ENCODE measurements at places on chromosomes 4 and X.

DNA sequence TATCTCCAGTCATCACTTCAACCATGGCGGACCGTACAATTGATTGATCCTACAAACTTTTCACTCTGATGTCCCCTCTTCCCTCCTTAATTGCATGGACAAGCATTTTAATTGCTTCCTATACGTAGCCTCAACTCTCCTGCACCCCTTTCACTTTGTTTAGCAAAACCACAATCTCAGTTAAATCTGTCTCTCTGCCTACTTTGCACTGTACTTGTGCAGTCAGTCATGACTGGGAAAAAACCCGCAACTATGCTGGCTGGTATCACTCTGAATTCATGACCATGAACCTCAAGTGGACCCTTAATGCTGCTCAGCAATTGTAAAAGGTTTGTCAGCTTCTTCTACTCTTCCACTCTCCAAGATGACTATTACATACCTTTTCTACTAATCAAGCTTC lies 51.7 kb upstream of the AFF2 start:
- no peak for DNase-seq

DNA sequence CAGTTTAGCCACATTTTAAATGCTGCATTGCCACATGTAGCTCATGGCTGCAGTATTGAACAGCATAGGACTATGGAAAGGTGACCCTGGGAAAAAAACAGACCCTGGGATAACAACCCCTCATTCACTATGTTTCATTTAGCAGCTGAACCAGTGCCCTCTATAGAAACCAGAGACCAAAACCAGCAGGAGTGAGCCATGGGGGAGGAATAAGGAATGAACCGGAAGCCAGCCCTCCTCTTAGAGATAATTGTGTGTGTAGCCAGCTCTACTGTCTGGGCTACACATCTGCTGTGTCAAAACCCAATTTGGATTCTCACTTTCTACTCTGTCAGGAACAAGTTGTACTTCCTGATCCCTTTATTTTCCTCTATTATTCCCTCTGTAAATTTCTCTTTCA lies 158.5 kb upstream of the S100G start:
- no peak for DNase-seq

DNA sequence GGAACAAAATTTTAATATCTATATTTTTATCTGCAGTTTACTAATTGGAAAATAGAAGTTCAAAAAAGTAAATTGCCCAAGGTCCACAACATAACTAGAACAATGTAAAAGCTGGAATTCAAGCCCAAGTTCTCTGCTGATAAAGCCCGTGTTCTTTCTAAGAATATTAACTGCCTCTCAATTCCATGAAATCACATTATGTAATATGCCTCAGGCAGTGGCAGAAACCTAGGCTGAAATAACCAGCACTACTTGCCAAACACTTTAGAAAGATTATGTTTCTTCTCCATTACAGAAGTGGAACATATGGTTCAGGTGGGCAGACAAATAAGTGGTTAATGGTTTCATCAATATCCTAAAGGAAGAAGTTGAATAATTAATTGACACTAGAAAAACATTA lies 56.7 kb upstream of the ADGRL3 start:
- DNase-seq = no peak

GRCh38 chr4:184288451-184289178 lies 70.9 kb upstream of the ENPP6 start:
- no peak for DNase-seq

GRCh38 chr4:94346541-94346940 lies 3.9 kb upstream of the HPGDS start:
- no peak for DNase-seq

GRCh38 chrX:53265771-53266574 lies 15.4 kb downstream of the IQSEC2 start:
- DNase-seq = no peak

- DNase-seq = no peak
Observed at GRCh38 chr4:163554870-163555465, 60.5 kb downstream of the TMA16 start.

DNA sequence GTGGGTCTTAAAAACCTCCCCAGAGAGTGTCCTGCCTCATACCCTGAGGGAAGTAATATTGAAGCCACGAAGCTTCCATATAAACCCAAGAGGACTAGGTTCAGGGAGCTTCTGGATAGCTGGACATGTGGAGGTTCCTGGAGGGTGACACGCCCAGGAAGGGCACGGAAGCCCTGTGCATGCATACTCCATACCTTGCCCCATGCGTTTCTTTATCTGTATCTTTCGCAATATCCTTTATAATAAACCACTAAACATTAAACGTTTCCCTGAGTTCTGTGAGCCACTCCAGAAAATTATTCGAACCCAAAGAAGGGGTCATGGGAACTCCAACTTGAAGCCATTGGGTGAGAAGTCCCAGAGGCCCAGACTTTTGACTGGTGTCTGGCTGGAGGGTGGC lies 45.7 kb upstream of the HPF1 start:
- no peak for DNase-seq

- no peak for DNase-seq
Observed at GRCh38 chr4:22987870-22988269, 295.1 kb downstream of the GBA3 start.

DNA sequence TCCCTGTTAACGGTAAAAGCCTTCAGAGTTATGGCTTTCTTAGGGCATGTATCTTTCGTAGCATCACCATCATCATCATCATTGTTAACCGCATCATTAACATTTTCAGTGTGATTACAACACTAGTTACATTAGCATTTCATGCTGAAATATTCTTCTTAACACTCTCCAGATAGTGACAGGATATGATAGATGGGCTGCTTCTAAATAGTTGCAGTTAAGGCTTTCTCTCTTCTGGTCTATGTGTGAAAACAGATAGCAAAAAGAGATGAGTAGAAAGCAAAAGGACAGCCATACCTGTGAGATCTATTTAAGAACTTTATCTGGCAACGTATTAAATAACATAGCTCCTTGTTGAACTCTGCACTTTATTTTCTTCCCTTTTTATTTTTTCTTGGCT lies 1069.8 kb downstream of the ADGRL3 start:
- DNase-seq = no peak

DNA sequence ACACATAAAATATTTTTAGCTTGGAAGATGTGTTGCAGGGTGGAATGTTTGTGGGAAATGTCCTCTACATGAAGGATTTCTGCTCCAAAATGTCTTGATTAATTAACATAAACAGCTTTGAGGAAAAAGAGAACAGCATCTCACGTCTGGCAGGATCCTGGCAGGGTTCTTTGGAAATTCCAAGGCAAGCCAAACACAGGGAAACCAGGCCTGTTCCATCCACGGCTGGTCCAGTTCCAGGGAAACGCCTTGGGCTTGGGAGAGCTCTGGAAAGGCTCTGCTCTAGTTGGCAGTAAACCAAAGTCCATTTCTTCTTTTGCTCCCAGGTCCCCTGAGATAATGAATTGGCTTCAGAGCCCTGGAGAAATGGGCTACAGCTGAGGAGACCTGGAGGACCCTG lies 42.4 kb upstream of the GAB1 start:
- no peak for DNase-seq

- no peak for DNase-seq
Observed at GRCh38 chr4:70718811-70719604, 2.8 kb upstream of the RUFY3 start.

GRCh38 chrX:43644124-43644701 lies 11.9 kb upstream of the MAOA start:
- DNase-seq = no peak

GRCh38 chrX:44011506-44011905 lies 38.3 kb upstream of the NDP start:
- DNase-seq = no peak

GRCh38 chr4:169254546-169254983 lies 16.2 kb downstream of the SH3RF1 start:
- no peak for DNase-seq

- no peak for DNase-seq
Observed at GRCh38 chr4:142961866-142962265, 115.8 kb upstream of the INPP4B start.

DNA sequence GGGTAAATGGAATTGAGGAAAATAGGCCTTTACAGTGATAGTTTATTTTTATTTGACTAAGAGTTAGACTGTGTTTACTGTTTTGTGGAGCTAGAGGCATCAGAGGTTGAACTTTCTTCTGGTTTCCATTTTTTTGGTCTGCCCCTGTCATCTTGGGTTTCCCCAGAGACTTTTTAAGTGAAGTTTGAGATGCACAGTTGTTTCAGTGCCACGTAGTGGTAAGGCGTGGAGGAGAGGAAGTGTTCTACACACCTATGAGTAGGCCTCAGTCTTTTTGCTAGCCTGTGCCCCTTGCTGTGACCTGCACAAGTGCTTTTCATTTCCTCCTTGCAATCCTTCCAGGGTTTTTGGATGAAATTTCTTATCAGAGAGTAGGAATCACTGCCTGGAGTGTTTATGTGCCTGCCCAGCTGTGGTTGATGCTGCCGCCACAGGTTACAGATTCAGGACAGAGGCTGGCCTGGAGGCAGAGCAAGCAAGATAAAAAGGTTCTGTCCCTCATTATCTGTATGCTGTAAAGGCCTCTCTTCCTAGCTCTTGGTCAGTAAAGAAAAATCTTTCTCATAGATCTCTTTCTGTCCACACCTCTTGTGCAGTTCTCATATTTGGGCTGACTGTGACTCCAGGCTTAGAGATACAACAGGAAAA lies 12.5 kb upstream of the HSFX4 start:
- DNase-seq = no peak

GRCh38 chr4:38149472-38149996 lies 189.3 kb downstream of the PTTG2 start:
- no peak for DNase-seq

- no peak for DNase-seq
Observed at GRCh38 chr4:149518471-149518870, 297.2 kb downstream of the IQCM start.

DNA sequence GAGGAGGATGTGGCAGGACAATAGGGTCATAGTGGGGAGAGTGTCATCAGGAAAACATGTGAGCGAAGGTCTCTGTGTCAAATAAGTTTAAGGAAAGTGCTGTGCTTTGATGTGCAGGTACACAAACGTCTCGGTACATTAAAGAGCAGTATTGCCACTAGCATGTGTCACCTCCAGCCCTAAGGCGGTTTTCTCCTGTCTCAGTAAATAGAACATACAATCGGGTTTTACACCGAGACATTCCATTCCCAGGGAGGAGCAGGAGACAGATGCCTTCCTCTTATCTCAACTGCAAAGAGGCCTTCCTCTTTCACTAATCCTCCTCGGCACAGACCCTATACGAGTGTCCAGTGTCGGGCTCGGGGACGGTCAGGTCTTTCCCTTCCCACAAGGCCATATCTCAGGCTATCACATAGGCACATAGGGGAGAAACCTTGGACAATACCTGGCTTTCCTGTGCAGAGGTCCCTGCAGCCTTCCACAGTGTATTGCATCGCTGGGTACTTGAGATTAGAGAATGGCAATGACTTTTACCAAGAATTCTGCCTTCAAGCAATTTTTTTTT lies 684.5 kb downstream of the PDHA2 start:
- peak; percentile 42 for DNase-seq

GRCh38 chr4:103156106-103156505 lies 42.0 kb downstream of the CENPE start:
- DNase-seq = no peak

GRCh38 chr4:101921370-101921769 lies 130.8 kb downstream of the BANK1 start:
- no peak for DNase-seq

- DNase-seq = no peak
Observed at GRCh38 chr4:74376888-74377483, 12.0 kb downstream of the EREG start.

DNA sequence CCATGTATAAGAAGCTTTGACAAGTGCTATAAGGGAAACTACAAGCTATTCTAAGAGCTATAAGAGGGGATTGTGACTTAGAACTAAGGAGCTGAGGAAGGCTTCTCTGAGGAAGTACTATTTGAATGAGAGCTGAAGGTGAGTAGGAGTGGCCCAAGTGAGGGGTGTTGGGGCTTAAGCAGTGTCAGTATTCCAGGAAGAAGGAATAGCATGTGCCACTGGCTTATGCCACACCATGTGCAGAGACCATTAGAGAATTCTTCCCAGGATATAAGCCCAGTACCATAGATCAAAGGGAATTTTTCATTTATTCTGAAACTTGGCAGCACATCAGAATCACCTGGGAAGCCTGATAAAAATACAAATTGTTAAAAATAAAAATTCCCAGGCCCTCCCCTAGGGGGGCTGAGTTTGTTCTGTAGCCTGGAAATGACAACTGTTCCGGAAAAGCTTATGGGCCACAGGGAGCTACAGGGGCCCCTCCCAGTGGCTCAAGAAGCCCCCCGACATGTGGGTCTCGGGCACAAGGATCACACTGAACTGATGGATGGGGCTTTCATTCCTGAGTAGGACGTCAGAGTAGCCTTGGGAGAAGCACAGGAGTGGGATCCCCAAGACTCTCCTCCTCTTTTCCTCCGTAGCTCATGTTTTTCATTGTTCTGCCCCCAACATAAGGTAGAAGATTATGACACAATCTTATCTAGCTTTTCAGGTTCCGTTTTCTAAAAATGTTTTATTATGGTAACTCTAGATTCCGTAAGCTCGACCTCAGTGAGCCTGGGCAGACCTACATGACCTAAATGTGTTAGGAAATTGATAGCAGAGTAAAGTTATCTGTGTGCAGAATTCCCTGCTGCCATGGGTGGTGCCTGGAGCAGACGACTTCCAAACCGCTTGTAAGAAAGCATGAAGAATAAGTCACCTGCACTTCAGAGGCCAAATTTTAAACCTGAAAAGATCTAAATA lies 119.3 kb downstream of the AFF1 start:
- no peak for DNase-seq

GRCh38 chr4:86741846-86742245 lies 107.3 kb downstream of the SLC10A6 start:
- DNase-seq = no peak

- no peak for DNase-seq
Observed at GRCh38 chr4:57053508-57053907, 56.7 kb downstream of the IGFBP7 start.

DNA sequence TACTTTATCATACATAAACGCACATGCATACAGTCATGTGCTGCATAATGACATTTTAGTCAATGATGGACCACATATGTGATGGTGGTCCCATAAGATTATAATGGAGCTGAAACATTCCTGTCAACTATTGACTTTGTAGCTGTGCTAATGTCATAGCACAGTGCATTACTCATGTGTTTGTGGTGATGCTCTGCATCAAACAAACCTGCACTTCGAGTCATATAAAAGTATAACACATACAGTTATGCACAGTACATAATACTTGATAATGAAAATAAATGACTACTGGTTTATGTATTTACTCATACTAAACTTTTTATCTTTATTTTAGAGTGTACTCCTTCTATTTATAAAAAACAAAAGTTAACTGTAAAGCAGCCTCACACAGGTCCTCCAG lies 60.5 kb upstream of the MCUB start:
- no peak for DNase-seq

- no peak for DNase-seq
Observed at GRCh38 chr4:151905197-151905596, 144.4 kb upstream of the GATB start.
